ENCODE measurements at places on chromosomes 11 and 22.

DNA sequence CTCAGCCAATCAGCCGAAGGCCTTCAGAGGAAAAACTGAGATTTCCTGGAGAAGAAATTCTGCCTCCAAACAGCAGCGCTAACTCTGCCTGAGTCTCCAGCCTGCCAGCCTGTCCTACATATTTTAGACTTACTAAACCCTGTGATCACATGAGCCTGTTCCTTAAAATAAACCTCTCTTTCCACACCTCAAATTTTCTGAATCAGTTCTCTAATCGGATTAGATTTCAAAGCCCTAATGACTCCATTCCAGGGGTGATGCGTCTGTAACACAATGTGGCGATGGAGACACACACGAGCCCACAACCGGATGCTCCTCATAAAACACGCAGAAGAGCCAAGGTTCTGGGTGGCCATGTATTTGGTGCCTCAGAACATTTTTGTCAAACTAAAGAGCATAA is 1371.2 kb downstream of the BRD1 start:
- no peak for DNase-seq

DNA sequence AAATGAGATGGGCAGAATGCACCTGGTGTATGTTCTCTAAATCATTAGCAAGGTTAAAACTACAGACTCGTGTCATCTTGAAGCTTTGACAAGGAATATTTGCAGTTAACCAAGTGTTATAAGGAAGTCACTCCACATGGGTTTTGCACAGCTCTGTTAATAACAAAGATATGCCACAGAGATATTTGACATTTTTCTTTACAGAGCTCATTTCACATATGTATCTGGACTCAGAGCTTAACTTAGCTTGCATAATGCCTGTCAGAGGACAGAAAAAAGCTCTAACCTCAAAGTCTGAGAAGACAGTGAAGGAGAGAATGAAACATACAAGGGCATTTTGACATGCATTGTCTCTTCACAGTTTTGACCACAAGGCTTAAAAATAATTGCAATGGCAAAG is 105.5 kb downstream of the C11orf87 start:
- DNase-seq = no peak

GRCh38 chr11:12279672-12280108 is 97.7 kb upstream of the PARVA start:
- no peak for DNase-seq

- no peak for DNase-seq
These were observed 2.6 kb downstream of the LIPT2 start for GRCh38 chr11:74490941-74491340.

DNA sequence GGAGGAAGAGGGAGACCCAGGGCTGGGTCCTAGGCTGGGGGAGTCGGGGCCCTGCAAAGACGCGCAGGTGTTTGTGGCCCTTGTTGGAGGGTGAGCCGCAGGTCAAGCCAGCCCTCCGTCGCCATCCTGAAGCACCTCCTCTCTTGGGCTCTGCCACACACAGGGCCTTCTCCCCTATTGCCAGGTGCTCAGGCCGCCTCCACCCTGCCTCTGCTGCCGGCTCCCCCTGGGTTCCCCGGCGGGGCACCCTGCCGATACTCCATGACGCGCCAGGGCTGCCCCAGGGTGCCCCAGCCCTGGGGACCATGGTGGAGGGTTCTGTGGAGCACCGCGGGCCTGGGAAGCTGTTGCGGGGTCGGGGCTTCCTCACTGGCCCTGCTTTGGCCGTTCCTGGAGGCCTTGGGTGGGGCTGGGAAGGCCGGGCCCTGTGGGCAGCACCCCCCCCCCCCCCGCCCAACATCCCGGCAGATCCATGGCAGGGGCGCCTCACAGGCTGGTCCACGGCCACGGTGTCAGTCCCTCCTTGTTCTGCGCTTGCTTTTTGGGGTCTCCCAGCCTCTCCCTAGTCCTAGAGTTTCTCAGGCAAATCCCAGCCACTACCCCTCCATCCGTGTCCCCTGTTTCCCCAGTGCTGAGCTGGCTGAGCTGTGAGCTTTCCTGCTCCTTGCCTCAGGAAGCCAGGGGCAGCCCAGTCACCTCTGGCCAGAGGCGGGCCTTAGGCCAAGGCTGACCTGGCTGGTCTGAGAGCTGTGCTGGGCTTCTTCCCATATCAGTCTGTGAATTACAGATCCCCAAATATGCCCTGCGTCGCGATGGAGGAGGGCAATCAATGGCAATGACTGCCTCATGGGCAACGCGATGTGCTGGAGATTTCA is 2.3 kb upstream of the ADORA2A start:
- no peak for DNase-seq

GRCh38 chr11:106551744-106552673 is 466.3 kb downstream of the GUCY1A2 start:
- DNase-seq = no peak

DNA sequence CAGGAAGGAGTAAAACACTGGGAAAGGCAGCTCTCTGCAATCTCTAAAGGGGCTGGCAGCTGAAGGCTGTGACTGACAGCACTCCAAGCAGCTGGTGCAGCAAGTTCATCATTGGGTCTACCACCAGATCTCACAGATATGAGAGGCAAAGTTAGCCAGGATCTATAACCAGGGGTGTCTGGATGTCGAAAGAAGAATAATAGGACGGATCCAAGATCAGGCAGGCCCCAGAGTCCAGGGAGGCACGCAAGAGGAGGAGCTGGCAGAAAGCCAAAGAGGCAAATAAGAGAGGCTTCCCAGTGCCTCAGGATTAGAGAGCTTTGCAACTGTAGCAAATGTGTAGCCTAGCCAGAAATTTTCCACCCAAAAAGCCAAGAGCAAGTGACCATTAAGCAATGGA is 77.1 kb downstream of the RBMXL2 start:
- no peak for DNase-seq

DNA sequence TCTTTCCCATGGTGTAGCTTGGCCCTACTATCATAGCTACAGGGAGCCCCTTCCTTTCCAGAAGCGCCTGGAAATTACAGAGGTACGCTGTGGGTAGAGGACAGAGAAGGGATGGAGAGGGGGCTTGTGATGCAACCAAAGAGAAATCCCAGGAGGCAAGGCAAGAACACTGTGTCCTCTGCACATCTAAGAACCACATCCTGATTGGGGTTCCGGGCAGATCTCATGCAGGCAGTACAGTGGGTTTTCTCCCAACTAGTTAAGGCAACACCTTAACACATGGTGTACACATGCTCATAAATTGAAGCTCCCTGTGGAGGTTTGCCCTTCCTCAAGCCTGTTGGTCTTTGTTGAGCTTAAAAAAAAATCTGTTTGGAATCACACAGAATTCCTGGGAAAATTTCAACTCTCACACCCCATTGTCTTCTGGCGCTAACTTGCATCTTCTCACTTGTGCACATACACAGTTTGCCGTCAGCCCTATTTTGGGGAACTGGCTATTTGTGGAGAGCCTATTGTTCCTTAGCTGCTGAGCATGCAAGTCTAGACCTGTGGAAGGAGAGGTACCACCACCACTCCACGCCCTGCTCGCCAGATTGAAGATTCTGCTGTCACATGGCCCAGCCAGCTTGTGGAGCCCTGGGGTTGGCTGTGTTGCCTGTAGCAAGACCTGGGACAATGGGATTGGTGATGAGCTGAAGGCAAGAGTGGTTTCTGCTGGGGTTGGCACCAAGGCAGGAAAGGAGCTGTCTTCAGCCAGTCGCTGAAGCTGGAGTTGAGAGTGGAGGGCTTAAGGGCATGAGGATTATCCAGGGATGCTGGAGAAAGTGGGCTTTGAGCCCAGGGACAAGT is 52.4 kb downstream of the ALX4 start:
- no peak for DNase-seq

Data from islet precursor cell (in vitro differentiated cells).